OCI-LY7 (cell line): ENCODE measurements at places on chromosomes 13 and 19. TPM values are rescaled to one million over a fixed set of nuclear protein-coding genes. Genes with fewer than 3 reads are reported as not detected.

FOXA3 gene
- 0.57 TPM in 1 of 2 replicates, not detected in the other for total RNA-seq

AMH gene
- 45.7 and 49.7 TPM in 2 replicates for total RNA-seq

GFY gene
- total RNA-seq, result not detected in 2 replicates

ERICH4 gene
- total RNA-seq, result not detected in 2 replicates

SLC7A10 gene
- not detected in 2 replicates for total RNA-seq

NDUFA7 gene
- 103 and 106 TPM in 2 replicates for total RNA-seq

ZNF211 gene
- total RNA-seq, result 10.5 and 15.2 TPM in 2 replicates

ATCAY gene
- total RNA-seq, result not detected in 2 replicates

OR7D2 gene
- not detected in 2 replicates for total RNA-seq

ERFL gene
- total RNA-seq, result 5.9 and 6.8 TPM in 2 replicates

FUT2 gene
- total RNA-seq, result not detected in 2 replicates

SMAD9 gene
- total RNA-seq, result 10.3 and 13.1 TPM in 2 replicates

ZNF573 gene
- total RNA-seq, result 11.2 and 12.2 TPM in 2 replicates

NBEA gene
- total RNA-seq, result 9.0 and 11.0 TPM in 2 replicates

KIR2DL1 gene
- not detected in 2 replicates for total RNA-seq

KCNRG gene
- total RNA-seq, result not detected in 2 replicates

COX7A1 gene
- total RNA-seq, result not detected in 2 replicates

TMEM255B gene
- total RNA-seq, result 5.6 and 6.8 TPM in 2 replicates

TRIP10 gene
- 19.9 TPM in 2 replicates for total RNA-seq

SLC25A41 gene
- total RNA-seq, result not detected in 2 replicates

KLK12 gene
- total RNA-seq, result not detected in 2 replicates

DNA sequence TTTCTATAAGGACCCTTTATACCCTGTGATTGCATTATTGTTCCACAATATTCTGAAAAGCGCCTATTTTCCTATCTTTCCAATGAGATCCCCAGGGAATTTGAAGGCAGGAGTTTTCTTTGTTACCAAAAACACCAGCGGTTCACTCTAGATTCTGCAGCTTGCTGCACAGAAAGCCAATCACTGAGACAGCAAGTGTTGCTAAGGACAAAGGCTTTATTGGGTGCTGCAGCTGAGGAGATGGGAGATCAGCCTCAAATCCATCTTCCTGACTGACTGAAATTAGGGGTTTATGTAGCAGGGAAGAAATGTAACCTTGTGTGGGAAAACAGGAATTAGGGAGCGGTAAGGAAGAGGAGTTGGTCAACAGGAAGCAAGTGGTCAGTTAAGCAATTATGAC, 42.6 kb upstream of the MYO16 start:
- DNase-seq, result no peak

- no peak for DNase-seq
Measured at GRCh38 chr19:41892173-41892902, 9.4 kb downstream of the ARHGEF1 start.

DNA sequence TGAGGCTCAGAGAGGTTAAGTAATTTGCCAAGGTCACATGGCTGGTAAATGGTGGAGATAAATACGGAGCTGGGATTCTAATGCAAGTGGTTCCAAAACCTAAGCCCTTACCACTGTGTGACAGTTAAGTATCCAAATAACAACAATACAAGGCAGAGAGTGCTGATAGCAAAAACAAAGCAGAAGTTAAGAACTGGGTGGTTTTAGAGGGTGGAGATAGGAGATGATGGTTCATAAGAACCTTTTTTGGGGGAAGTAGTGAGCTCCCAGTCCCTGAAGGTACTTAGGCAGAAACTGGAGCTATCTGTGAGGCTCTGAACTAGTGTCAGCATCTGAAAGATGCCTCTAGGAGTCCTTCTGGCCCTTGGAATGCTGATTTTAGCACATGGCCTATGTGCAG, 56.2 kb upstream of the UBE2L5 start:
- DNase-seq, result no peak

GRCh38 chr13:31088826-31089420, 72.8 kb downstream of the HSPH1 start:
- DNase-seq, result no peak

GRCh38 chr13:40969169-40969901, 49.8 kb downstream of the ELF1 start:
- peak; percentile 50 for DNase-seq

DNA sequence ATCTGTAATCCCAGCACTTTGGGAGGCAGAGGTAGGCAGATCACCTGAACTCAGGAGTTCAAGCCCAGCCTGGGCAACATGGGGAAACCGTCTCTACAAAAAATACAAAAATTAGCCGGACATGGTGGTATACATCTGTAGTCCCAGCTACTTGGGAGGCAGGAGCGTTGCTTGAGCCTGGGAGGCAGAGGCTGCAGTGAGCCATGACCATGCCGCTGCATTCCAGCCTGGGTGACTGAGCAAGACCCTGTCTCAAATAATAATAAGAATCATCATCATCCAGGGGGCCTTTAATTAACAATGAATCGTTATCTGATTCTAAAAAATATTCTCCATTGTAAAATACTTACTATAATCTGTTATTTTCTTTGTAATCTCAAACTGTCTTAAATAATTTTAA, 283.4 kb downstream of the DACH1 start:
- DNase-seq, result no peak

GRCh38 chr19:3499738-3500428, 591 bp downstream of the DOHH start:
- DNase-seq, result no peak

GRCh38 chr13:79456656-79457365, 24.1 kb upstream of the NDFIP2 start:
- DNase-seq, result no peak

- DNase-seq, result no peak
Measured at GRCh38 chr19:40981591-40981990, 9.5 kb upstream of the CYP2B6 start.

DNA sequence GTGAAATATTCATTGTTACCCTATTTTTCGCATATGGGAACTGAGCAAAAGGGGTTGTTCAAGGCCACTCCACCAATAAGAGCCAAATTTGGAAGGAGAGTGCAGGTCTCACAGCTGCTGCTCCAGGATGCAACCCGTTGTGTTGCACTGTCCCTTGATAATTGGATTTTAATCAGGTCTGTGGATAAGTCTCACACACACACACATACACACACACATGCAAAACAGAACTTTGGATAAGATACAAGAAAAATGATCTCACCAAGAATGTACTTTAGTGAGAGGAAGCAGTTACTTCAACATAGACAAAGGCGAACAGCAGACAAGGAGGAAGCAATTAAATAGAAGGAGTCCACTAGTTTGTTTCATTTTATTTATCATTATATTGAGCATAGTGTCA, 127.3 kb upstream of the EDNRB start:
- DNase-seq, result no peak

DNA sequence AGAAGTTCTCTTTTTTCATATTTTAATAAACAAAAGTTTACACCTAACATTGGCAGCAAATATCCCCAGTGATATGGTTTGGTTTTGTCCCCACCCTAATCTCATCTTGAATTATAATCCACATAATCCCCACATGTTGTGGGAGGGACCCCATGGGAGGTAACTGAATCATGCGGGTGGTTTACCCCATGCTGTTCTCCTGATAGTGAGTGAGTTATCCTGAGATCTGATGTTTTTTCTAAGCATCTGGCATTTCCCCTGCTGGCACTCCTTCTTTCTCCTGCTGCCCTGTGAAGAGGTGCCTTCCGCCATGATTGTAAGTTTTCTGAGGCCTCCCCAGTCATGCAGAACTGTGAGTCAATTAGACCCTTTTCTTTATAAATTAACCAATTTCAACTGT, 214.7 kb downstream of the SLITRK1 start:
- no peak for DNase-seq

- DNase-seq, result no peak
Measured at GRCh38 chr19:39927076-39927475, 7.4 kb downstream of the FCGBP start.

GRCh38 chr13:68078469-68078868, 848.3 kb upstream of the PCDH9 start:
- no peak for DNase-seq

- no peak for DNase-seq
Measured at GRCh38 chr19:46724468-46724867, 7.6 kb upstream of the PRKD2 start.

- no peak for DNase-seq
Measured at GRCh38 chr13:102020611-102021216, 381.1 kb downstream of the FGF14 start.

- no peak for DNase-seq
Measured at GRCh38 chr19:47021536-47022139, 2.0 kb downstream of the NPAS1 start.

- no peak for DNase-seq
Measured at GRCh38 chr19:17831419-17831888, 10.1 kb upstream of the INSL3 start.

DNA sequence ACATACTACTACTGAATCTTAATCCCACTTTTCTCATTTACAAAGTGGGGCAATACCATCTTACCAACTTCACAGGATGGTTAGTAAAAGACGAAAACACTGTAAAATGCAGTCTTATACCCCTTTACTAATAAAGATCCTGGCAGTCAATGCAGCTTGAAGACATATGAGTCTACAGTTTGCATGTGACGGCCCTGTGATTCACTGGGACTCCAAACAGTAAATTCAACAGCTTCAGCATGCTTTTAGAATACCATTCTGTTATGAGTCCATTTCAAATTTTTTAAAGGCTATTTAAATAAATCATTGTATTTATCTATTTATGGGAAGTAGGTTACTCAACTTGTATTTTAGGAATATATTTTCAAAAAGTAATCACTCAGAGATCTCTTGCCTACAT, 629.1 kb downstream of the LIG4 start:
- no peak for DNase-seq

- no peak for DNase-seq
Measured at GRCh38 chr13:97295283-97296182, 73.4 kb downstream of the MBNL2 start.

- no peak for DNase-seq
Measured at GRCh38 chr19:33299051-33299688, 3.2 kb downstream of the CEBPA start.

GRCh38 chr13:50136678-50137077, 121.4 kb downstream of the KCNRG start:
- no peak for DNase-seq

GRCh38 chr13:88103824-88104223, 432.7 kb downstream of the SLITRK5 start:
- no peak for DNase-seq

GRCh38 chr13:34425327-34425949, 516.6 kb upstream of the NBEA start:
- no peak for DNase-seq

DNA sequence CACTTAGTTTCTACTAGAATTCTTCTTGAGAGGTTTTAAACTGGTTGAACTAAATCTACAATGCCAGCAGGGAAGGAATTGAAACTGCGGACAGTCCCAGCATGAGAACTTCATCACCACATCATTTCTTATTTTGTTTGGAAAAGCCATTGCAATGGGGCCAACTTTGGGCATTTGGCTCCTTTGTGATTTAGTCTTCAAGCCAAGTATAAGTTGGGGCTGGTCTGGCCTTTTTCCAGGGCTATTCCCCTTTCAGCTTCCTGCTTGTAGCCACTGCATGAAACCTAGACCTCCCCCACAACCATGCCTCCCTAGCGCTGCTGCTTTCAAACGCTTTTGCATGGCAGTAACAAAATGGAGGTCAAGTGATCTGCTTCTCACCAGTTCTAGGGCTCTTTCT, 142.3 kb downstream of the RGCC start:
- no peak for DNase-seq
